ENCODE measurements at places on chromosomes 5 and 9.

- H3K4me1 ChIP-seq: no peaks in the 10 kb centered on the region
- H3K27ac ChIP-seq: no peak overlapping the region
- no peak for DNase-seq
- H3K4me3 ChIP-seq: no peak overlapping the region
Observed at GRCh38 chr5:59819806-59820205, 73.7 kb downstream of the PDE4D start.

GRCh38 chr9:38067859-38068681, 957 bp downstream of the SHB start:
- peak; percentile 18 for DNase-seq
- peaks cover 12% of the 10 kb centered on the region for H3K27me3 ChIP-seq
- peak overlapping the region; percentile 80 for H3K4me3 ChIP-seq
- H3K4me1 ChIP-seq: peaks cover 22% of the 10 kb centered on the region

DNA sequence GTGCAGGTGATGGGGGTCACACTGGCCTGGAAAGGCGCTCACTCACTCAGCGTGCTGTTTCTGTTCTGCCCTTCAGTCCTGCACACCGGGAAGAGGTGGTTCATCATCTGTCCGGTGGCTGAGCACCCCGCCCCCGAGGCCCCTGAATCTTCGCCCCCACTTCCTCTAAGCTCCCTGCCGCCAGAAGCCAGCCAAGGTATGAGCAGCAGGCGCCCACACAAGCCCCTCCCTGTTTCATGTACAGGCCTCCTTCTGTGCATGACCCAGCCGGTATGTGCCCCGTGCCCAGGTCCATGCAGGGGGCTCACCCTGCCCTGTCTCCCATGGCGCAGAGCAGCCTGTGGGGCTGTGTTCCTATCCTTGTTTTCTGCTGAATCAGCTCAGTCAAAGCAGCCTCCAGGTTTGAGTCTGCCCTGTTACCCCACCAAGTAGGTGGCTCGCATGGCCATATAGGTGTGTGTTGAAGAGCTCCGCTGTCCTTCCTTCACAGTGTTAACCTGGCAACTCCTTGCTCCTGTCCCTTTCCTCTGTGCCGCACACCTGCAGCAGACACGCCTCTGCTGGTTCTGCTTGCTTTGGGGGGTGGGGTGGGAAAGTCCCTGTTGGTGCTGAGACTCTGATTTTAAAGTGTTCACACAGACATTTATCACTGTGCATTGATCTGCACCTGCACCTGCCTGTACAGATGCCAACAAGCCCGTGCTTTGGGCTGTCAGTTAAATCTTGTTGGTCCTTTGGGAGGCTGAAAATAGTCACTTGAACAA, 84.8 kb downstream of the WNK2 start:
- peaks cover 15% of the 10 kb centered on the region for H3K4me1 ChIP-seq
- H3K4me3 ChIP-seq: peak overlapping the region; percentile 42
- no peak overlapping the region for H3K27ac ChIP-seq
- peaks cover 4% of the 10 kb centered on the region for H3K27me3 ChIP-seq
- DNase-seq: peak; percentile 30

DNA sequence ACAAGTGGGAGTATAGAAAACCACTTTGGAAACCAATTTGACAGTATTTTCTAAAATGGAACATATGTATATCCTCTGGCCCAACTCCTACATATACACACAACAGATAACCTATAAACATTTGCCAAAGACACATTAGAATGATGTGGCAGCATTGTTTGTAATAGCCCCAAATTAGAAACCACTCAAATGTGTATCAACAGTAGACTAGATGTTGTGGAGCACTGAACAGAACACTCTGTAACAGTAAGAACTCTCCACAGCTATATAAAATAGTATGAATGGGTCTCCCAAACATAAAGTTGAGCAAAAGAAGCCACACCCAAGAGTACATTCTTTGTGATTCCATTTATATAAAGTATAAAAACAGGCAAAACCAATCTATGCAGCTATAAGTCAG, 6.1 kb downstream of the ZNF622 start:
- no peak overlapping the region for H3K4me3 ChIP-seq
- no peak overlapping the region for H3K27ac ChIP-seq
- peaks cover 74% of the 10 kb centered on the region for H3K4me1 ChIP-seq
- no peaks in the 10 kb centered on the region for H3K27me3 ChIP-seq
- no peak for DNase-seq

DNA sequence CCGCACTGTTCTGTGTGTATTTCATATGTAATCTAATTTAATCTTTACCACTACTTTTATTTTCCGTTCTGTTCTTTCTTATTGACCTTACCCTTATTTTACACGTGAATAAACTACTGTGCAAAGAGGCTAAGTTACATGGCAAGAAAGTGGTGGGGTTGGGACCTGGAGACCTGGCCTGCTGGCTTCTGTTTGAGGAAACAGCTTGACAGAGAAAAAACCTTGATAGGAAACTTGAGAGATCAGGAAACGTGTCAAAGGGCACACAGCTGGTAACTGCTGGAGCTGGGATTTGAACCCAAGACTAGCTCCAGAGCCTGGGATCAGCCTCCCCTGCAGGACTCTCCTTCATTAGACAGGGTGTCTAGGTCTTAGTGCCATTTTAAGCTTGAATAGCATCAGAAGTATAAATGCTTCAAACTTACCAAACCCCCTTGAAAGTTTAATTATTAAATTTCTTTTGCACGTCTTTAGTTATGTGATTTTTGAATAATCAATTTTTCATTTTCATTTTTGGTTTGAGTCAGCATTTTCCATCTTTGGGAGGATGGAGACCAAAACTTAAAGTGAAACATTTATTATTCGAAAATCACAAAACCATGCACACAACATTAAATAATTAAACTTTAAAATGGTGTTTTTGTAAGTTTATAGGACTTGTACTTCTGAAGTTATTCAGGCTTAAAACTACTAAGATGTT, 129.5 kb downstream of the RGS3 start:
- peaks cover 24% of the 10 kb centered on the region for H3K4me1 ChIP-seq
- H3K27me3 ChIP-seq: no peaks in the 10 kb centered on the region
- peak overlapping the region; percentile 74 for H3K27ac ChIP-seq
- no peak for DNase-seq
- peaks cover 20% of the 10 kb centered on the region for H3K36me3 ChIP-seq

- DNase-seq: no peak
- peaks cover 35% of the 10 kb centered on the region for H3K4me1 ChIP-seq
- H3K36me3 ChIP-seq: peaks cover 84% of the 10 kb centered on the region
Observed at GRCh38 chr9:116697362-116697761, 10.3 kb downstream of the TRIM32 start.

GRCh38 chr5:56346044-56346710, 113.0 kb upstream of the ANKRD55 start:
- no peak for DNase-seq
- no peak overlapping the region for H3K27ac ChIP-seq
- H3K4me1 ChIP-seq: peaks cover 27% of the 10 kb centered on the region

DNA sequence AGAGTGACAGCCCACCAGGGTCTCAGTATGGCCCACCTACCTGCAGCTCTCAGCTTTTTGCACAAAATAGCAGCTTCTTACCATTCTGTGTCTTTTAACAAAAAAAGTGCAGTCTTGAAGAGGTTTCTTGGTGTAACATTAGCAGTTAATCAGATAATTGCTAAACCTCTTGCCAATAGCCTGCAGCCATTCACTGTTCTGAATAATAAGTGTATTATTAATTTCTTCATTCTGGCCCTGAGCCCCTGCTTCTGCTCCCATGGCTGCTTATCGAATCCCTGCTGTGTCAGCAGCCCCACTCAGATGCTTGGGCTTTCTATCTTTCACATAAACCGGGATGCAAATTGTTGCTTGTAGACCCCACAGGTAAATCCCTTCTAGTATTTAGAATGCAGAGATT, 485.9 kb downstream of the CAAP1 start:
- no peak overlapping the region for H3K4me3 ChIP-seq
- no peak for DNase-seq
- no peak overlapping the region for H3K27ac ChIP-seq
- no peaks in the 10 kb centered on the region for H3K36me3 ChIP-seq
- H3K4me1 ChIP-seq: no peaks in the 10 kb centered on the region

DNA sequence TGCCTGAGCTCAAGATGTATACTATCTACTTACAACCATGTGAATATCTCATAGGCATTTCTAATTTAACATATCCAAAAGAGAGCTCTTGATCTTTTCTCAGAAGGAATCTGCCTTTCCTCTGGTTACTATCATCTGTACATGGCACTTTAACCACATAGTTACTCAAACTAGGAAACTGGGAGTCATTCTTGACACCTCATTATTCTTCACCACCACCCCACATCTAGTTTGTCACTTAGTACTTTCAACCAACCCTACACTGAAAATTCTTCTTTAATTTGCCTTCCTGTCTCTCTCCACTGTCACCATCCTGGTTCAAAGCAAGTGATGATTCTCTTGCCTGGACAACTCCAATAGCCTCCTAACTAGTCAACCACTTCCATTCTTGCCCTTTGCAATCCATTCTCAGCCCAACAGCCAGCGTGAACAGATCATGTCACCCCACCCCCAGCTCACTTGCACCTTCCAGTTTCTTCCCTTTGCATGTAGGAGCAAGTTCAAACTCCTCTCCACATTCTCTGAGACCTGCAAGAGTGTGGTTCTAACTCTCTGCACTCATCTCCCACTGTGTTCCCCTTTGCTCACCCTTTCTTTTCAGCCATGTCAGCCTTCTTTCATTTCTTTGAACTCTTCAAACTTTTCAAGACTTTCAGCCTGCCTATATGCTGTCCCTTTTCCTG, 17.3 kb upstream of the SMAD5 start:
- H3K36me3 ChIP-seq: no peaks in the 10 kb centered on the region
- H3K4me1 ChIP-seq: no peaks in the 10 kb centered on the region
- H3K27me3 ChIP-seq: peaks cover 11% of the 10 kb centered on the region
- no peak overlapping the region for H3K4me3 ChIP-seq
- no peak for DNase-seq

DNA sequence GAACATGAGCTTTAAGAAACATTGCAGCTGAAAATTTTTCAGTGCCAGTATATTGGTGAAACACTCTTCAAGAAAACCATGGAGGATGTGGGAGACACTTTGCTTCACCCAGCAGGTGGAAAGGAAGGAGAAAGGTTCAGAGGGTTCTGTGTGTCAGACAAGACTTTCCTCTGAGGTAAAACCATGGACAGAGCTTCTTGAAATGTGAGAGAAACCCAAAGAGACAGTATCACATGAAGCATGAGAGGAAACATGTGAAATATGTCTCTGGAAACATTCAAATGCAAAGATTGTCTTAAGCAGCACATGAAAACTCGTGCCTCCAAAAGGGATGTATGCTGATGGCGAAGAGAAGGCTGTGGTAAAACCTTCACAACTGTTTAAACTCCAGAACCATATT, 368.9 kb upstream of the ST8SIA4 start:
- no peak for DNase-seq
- no peak overlapping the region for H3K27ac ChIP-seq
- H3K27me3 ChIP-seq: no peaks in the 10 kb centered on the region
- H3K4me1 ChIP-seq: no peaks in the 10 kb centered on the region

DNA sequence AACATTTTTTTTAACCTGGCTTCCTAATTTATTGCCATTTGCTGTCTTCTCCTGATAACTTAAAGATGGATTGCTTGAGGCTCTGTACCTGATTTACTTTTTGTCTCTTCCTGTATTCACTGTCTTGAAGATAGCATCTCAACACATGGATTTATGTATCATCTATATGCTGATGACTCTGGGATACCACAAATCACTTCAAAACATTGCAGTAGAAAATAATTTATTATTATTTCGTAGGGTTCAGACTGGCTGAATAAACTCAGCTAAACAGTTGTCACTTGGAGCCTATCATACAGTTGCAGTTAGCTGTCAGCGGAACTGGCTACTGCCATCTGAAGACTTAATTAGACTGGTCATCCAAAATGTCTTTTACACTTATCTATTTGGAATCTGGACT, 1025.2 kb upstream of the CDH18 start:
- no peak overlapping the region for H3K27ac ChIP-seq
- DNase-seq: no peak
- H3K4me1 ChIP-seq: no peaks in the 10 kb centered on the region
- no peak overlapping the region for H3K4me3 ChIP-seq
- H3K27me3 ChIP-seq: no peaks in the 10 kb centered on the region

DNA sequence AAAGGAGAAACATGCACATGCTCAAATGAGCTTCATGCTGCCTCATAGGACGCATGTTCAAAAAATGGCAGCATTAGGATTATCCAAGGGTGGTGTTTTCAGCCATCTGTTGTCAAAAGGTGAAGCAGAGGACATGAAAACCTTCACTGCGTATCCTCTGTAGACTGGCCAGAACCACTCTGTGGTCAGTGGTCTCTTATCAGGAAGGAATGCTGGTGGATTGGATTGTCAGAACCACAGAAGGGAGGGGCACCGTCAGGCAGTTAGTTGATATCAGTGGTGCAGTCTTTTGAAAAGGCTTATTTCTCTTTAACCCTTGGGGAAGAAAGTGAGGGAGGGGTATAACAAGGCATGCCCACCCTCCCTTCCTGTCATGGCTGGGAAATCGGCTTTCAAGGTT, 100.1 kb downstream of the FBXL7 start:
- no peaks in the 10 kb centered on the region for H3K4me1 ChIP-seq
- no peaks in the 10 kb centered on the region for H3K27me3 ChIP-seq
- no peak overlapping the region for H3K4me3 ChIP-seq
- H3K36me3 ChIP-seq: no peaks in the 10 kb centered on the region
- DNase-seq: no peak
- no peak overlapping the region for H3K27ac ChIP-seq

DNA sequence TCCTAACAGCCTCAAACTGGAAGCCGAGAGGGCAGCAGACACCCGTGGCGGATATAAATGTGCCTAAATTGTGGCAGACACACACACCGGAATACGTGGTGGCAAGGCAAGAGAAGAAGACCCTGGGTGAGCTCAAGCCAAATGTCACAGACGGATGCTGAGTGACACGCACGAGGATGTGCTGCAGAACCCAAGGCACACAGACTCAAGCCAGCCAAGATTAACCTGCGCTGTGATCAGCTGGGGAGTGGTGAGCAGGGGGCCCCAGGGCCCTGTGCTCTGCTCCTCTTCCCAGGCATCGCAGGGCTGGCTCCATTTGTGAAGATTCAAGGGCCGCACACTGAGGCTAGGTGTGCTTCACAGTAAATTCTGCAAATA, 16.4 kb downstream of the SEMA4D start:
- H3K27ac ChIP-seq: peak overlapping the region; percentile 98
- no peak for DNase-seq
- H3K4me1 ChIP-seq: peaks cover 82% of the 10 kb centered on the region
- H3K27me3 ChIP-seq: peaks cover 15% of the 10 kb centered on the region
- H3K4me3 ChIP-seq: peak overlapping the region; percentile 82

- H3K36me3 ChIP-seq: no peaks in the 10 kb centered on the region
- no peak overlapping the region for H3K27ac ChIP-seq
- H3K4me3 ChIP-seq: no peak overlapping the region
Observed at GRCh38 chr5:167633931-167634341, 657.5 kb upstream of the WWC1 start.

- peaks cover 36% of the 10 kb centered on the region for H3K36me3 ChIP-seq
- H3K4me3 ChIP-seq: no peak overlapping the region
- no peak overlapping the region for H3K27ac ChIP-seq
- no peaks in the 10 kb centered on the region for H3K27me3 ChIP-seq
- H3K4me1 ChIP-seq: peaks cover 10% of the 10 kb centered on the region
- DNase-seq: no peak
Observed at GRCh38 chr9:135830496-135830895, 76.8 kb downstream of the CAMSAP1 start.

GRCh38 chr9:124510650-124511425, 3.6 kb upstream of the NR5A1 start:
- no peak overlapping the region for H3K4me3 ChIP-seq
- peaks cover 8% of the 10 kb centered on the region for H3K27me3 ChIP-seq
- no peak overlapping the region for H3K27ac ChIP-seq
